ENCODE measurements at places on chromosomes 11 and 22.

DNA sequence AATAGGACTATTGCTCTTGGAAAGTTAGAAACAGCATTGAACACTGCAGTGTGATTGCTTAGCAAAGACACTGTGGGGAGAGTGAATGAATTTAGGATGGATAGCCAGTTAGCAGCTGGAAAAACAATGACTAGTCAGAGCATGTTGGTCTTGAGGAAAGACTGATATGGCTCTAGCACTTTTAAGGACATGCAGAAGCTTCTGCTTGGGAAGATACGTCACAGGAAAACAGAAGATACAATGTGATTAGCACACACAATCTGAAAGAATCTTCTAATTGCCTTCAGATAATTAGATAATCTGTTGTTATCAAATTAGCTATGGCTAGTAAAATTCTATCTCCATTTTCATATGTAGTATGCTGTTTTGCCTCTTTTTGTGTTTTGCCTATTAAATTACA, 530.7 kb upstream of the CHORDC1 start:
- DNase-seq: no peak

DNA sequence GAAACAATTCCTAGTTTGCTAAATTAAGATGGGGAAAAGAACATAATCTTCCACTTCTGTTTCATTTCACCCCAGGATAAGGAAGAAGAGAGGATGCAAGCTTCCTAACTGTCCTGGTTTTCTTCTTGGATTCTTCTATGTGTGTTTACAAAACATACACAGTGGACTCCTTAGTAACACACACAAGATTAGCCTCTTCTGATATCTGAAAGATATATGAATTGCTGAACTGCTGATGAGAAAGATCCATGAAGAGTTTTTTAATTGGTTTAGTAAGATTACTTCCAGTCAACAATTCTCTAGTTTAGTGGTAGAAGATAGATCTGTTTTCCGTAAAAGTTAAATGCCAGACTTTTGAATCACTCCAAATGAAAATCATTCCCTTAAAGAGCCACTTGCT, 86.8 kb downstream of the WT1 start:
- no peak for DNase-seq

DNA sequence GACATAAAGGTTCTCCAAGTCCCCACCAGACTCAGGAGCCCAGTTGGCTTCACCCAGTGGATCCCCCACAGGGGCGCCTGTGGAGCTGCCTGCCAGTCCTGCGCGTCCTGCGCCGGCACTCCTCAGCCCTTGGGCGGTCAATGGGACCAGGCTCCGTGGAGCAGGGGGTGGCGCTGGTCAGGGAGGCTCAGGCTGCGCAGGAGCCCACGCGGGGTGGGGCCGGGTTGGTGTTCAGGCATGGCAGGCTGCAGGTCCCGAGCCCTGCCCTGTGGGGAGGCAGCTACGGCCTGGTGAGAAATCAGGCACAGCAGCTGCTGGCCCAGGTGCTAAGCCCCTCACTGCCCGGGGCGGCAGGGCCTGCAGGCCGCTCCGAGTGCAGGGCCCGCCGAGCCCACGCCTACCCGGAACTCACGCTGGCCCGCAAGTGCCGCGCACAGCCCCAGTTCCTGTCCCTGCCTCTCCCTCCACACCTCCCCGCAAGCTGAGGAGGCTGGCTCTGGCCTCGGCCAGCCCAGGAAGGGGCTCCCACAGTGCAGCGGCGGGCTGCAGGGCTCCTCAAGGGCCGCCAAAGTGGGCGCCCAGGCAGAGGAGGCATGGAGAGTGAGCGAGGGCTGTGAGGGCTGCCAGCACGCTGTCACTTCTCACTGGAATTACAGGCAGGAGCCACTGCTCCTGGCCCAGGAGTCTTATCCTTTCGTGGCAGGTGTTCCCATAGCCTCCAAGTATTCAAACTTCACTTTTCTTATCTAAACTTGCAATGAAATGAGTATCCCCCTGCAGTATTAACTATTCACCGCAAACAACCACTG, 22.8 kb upstream of the ZBTB44 start:
- DNase-seq: no peak

DNA sequence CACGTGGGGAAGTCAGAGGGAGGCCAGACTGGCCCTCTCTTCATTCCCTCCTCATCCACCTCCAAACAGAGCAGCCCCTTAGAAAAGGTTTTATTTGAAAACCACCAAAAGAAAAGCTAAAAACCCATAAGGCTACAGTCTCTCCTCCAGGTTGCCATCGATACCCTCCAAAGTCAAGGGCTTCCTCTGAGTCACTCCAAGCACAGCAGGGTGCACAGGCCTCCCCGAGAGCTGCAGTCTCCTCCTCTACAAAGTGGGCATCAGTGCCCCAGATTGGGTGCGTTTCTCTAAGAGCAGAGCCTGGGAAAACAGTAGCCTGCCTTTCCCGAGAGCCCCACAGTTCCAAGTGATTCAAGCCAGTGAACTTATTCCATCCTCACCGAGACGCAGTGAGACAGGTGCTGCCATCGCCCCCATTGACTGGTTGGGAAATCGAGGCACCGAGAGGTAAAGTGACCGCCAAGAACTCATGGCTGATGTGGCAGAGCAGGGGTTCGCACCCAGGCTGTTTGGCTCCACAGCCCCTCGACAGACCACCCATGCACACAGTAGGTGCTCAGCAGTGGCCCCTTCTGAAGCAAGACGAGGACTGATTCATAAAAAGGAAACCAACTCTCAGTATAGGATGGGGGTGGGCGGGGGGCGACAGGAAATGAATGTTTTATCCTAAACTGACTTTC, 91.7 kb upstream of the SHISAL1 start:
- no peak for DNase-seq

DNA sequence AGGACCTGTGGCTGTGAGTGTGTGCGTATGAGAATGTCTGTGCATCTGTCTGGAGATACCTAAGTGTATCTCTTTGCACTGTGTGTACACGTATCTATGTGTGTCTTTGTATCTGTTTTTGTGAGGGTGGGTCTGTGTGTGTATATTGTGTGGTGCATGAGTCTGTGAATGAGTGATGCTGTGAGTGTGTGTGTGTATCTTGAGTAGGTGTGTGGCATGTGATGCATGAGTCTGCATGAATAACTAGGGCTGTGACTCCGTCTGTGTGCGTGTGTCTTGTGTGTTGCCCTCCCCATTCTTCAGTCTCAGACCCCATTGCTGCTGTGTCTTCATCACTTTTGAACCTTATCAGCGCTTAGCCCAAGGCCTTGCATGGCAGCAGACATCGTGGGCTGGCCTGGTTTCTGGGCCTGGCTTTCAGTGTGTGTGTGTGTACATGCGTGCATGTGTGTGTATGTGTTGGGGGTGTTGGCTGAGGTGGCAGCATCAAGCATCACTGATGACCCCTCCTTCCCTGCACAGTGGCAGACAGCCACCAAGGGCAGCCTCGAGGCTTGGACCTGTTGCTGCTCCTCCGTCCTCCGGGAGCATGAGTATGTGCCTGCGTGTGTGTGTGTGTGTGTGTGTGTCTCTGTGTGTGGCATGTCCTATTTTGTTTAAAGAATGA, 1.4 kb downstream of the SGSM1 start:
- peak; percentile 46 for DNase-seq

DNA sequence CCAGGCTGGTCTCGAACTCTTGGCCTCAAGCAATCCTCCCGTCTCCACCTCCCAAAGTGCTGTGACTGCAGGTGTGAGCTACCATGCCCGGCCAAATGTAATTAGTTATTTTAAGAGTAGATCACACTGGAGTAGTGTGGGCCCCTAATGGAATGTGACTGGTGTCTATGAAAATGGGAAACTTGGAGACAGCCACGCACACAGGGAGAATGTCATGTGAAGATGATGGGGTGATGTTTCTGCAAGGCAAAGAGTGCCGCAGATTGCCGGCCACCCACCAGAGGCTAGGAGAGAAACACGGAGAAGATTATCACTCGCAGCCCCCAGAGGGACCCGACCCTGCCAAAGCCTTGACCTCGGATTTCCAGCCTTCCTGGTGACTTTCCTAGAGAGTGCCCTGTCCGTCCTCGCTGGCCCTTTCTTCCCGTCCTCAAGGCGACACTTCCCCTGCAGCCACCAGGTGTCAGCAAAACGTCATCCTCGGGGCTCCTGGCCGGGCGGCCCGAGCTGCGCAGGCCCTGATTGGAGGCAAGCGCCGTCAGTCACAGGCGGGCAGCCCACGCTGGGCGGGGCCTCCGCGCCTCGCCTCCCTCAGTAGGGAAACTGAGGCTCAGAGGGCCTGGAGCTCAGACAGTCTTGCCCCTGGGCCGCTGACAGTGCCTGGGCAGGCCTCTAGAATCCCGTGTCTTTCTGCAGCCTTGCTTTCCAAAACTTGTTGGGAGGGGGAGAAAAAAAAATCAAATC, 16.3 kb downstream of the CRYBB2 start:
- DNase-seq: peak; percentile 62

GRCh38 chr11:68784653-68785052, 33.3 kb upstream of the TESMIN start:
- DNase-seq: no peak

GRCh38 chr22:38948181-38948940, 9.0 kb upstream of the APOBEC3A start:
- no peak for DNase-seq

GRCh38 chr11:27208846-27209245, 154.2 kb downstream of the CCDC34 start:
- no peak for DNase-seq

DNA sequence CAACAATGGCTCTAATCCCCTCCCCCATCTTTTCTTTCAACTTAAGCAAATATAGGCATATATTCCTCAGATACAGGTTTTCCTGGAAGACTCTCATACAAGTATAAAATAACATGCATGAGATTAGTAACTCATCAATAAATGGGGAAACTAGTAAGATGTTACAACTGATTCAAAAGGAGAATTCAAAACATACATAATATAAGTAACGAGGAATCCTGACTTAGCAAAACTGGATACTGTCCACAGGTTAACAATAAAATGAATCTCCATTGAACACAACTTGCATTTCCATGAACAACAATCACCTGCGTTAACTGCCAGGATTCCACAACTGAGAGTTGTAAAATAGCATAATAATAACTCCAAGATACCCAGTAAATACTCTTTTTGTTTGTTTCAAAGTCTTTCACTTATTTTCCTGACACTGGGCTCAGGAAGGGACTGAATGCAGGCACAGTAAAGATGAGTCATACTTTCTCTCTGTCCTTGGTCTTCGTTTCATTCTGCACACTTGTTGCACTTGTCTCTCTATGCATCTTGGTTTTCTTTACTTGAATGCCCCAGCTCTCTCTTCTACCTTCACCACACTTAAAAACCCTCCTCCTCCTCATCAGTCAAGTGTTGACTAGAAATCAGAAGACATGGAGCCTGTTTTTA, 8.1 kb downstream of the APIP start:
- DNase-seq: no peak

DNA sequence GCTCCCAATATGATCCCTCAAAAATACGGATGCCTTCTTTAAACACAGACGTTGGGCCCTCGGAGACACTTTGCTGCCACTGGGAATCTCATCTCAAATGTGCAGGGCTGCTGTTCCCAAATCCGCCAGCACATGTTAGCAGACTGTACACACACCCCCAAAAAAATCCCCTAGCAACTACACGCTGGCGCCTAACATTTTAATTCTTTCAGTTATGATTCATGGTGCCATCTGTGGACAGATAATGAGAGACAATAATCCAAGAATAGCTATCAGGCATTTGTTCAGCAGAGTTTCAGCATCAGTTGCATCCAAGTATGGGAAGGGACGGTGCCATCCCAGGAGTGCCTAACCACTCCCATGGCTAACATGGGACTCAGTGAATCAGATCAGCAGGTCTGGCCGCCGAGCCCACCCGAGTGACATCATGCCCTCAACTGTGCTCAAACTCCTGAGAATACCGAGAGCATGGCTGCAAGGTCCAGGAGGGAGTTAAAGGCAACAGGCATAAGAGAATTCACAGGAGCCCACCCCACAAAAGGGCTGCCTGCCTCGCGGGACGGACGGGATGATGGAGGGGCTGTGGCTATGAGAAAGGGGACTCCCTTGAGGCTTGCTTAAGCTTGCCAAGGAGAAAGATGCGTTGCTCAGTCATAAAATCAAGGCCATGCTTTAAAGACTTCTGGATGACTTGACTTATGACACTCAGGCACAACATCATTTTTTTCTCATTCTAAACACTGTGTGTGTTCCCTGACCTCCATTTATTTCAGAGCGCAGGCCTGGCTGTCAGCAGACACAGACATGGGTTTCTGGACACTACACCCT, 337.0 kb downstream of the SHANK2 start:
- no peak for DNase-seq

DNA sequence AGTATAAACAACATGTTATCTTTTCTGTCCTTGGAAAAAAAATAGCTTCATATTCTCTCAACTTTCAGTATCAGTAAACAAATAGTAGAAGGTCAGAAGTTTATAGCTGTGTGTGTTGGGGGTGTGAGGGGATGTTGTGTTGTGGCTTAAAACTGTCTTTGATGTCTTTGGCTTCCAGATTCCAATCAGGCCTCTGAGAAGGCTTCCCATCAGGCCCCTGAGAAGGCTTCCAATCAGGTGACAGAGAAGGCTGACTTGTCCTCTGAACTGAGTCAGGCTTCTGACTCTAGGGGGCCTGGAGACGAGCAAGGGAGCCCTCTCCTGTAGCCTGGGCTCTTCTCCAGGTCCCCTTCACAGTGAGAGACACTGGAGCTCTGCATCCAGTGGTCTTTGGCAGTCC, 9.3 kb downstream of the MTFP1 start:
- DNase-seq: no peak

- no peak for DNase-seq
Observed at GRCh38 chr11:40170078-40170477, 1289.4 kb downstream of the LRRC4C start.

- no peak for DNase-seq
Observed at GRCh38 chr11:128499613-128500253, 87.6 kb downstream of the ETS1 start.

DNA sequence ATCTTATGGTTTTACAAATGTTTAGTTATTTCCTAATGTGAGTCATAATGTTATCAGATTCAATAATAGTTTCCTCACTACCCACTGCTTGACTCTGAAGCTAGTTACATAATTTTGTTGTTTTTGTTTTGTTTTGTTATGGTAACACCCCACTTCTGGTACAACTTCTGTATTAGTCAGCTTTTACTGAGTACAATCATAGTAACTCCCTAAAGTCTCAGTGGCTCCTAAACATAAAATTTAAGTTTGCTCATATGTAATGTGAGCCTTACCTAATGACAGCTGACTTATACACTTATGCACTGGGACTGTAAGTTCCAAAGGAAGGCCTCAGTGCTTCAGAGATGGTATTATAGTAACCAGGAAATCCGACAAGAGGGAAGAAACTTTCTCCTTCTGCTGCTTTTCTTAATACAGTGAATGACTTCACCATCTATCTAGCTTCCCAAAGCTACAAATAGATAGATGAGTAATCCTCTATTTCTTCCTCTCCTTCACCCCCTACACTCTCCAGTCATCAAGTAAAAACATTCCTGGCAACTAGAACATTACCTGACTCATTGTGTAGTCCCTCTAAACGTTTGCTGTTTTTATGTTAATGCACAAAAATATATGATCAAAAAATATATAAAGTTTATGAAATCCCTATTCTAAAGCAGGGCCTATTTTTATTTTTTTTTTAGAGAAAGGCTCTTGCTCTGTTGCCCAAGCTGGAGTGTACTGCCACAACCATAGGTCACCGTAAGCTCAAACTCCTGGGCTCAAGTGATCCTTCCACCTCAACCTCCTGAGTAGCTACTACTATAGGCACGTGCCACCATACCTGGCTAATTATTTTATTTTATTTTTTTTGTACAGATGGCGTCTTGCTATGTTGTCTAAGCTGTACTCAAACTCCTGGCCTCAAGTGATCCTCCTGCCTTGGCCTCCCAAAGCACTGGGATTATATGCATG, 563.0 kb downstream of the SOX6 start:
- no peak for DNase-seq

- DNase-seq: no peak
Observed at GRCh38 chr11:70739811-70740487, 341.6 kb downstream of the CTTN start.
